ENCODE measurements at places on chromosomes 4 and X.

- DNase-seq, result no peak
These were observed 27.7 kb downstream of the PJA1 start for GRCh38 chrX:69137371-69138117.

DNA sequence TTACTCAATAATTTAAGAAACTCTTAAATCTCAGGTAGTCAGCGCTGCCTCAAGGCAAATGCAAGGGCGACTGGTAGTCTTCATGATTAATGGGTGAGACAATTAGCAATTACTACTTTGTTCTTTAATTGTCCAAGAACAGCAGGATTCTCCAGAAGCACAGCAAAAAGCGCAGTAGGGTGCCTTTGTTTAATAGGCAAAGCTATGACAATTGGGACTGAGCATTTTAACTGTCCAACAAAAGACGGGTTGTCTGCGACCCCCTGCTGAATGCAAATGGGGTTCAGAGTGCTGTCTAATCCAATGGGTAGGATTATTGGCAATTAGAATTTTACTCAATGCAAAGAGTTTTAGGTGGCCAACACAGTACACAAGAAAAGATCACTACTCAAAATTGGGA lies 286.1 kb downstream of the CHIC1 start:
- no peak for DNase-seq

GRCh38 chr4:113232194-113232593 lies 182.7 kb downstream of the ANK2 start:
- DNase-seq, result no peak

DNA sequence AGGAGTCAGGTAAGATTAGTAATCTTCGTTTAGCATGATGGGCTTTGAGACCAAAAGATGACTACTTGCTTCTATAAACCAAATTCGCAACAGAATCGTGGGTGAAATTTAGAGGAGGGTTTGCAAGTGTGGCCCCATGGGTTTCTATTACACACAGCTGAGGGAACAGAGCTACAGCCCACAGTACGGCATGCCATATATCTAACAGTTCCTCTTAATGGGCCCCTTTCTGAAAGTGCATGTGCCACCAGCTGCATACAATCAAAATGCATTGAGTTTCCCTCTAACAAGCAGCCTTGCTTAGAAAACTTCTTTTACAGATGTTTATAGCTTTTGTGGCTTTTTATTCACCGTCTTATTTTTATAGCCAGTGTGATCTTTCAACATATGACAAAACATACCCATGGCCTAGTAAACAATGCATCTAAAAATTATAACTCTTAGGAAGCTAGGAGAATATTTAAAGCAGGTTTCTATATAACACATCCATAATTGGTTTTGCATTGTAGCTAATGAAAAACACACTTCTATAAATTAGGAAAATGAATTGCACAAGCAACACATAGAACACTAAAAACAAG lies 202.1 kb downstream of the PRDM5 start:
- DNase-seq, result no peak

GRCh38 chr4:68732653-68733466 lies 62.4 kb upstream of the UGT2B15 start:
- no peak for DNase-seq

DNA sequence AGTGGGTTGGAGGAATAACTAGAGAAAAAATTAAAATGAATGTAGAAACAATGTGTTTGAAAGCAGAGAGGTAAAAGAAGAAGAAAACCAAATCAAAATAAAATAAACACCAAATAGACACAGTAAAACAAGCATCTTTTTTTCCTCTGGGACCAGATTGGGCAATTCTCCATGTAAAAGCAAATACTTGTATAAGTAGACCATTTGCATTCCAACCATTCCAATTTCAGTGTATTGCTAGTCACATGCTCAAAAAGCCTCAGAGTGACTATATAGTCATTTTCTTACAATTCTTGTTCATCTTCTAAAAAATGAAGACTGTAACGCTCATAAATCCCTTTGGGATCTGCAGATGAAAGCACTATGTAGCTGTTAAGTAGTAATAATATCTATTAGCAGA lies 969.5 kb downstream of the PCDH18 start:
- DNase-seq, result no peak

DNA sequence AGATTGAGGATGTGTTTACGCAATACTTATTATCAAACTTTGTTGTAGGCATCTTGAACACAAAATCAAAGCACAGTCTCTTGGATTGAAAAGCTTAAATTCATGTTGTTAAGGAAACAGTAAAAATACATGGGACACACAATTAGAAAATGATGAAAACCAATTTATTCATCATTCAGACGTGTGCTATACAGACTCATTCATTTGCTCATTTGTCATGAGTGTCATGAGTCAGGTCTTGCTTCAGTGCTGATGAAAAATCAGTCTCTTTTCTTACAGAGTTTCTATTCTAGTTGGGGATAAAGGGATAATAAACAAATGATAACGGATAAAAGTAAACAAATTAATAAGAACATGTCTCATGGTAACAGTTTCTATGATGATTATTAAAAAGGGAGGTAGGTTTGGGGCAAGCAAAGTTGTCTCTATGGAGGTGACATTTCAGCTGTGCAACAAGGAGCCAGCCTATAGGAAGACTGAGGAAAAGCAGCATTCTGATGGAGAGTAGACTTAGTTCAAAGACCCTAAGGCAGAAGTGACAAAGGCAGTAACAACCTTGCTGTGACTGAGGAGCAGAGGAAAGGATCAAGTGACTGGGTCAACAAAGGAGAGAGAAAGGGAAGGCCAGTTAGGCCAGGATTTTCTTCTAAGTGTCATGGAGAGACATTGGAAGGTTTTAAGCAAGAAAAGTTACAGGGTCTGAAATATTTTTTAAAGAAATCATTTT lies 224.0 kb upstream of the HHIP start:
- DNase-seq, result no peak

- DNase-seq, result no peak
These were observed 14.9 kb downstream of the LSM6 start for GRCh38 chr4:146190456-146190855.

DNA sequence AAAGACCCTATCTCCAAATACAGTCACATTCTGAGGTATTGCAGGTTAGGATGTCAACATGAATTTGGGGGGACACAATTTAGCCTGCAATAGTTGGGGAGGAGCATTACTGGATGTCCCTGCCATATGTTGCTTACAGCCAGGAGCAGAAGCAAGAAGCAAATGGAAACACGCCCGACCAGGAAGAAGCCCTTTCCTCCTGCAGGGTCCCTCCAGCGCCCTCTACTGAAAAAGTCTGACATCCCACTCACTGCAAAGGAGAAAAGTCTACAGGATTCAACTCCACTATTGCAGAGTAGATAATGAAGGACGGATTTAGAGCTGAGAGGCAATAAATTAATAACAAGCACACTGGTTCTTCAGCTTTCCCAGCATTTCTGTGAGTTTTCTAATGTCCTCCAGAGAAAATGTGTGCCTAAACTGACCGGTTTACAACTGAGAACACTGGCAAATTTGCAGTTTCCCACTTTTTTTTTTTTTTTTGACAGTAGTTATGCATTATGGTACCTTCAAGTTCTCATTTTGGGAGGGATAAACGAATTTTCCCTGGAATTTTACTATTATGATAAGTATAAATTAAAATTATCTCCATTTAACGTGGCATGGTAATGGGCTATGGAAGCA lies 31.7 kb downstream of the COQ2 start:
- peak; percentile 83 for DNase-seq

Measured in NCI-H82 (cell line).